ENCODE measurements at places on chromosomes 1 and 21. TPM values are rescaled to one million over a fixed set of nuclear protein-coding genes. Genes with fewer than 3 reads are reported as not detected.

The CASQ2 gene
- not detected for total RNA-seq

The EMC1 gene
- 28.8 TPM for total RNA-seq

The ASPM gene
- total RNA-seq: 39.6 TPM

The NBL1 gene
- 98.1 TPM for total RNA-seq

The KRTAP10-10 gene
- total RNA-seq: not detected

The FCRL1 gene
- total RNA-seq: not detected

Measured in epithelial cell of proximal tubule (primary cell).